RWPE1 (cell line): ENCODE measurements at places on chromosomes 12 and 14.
A peak's percentile ranks its signal among the peaks of the same experiment; 100 is the strongest.

- no peak for DNase-seq
Observed at GRCh38 chr14:59303216-59303615, 114.7 kb downstream of the DAAM1 start.

DNA sequence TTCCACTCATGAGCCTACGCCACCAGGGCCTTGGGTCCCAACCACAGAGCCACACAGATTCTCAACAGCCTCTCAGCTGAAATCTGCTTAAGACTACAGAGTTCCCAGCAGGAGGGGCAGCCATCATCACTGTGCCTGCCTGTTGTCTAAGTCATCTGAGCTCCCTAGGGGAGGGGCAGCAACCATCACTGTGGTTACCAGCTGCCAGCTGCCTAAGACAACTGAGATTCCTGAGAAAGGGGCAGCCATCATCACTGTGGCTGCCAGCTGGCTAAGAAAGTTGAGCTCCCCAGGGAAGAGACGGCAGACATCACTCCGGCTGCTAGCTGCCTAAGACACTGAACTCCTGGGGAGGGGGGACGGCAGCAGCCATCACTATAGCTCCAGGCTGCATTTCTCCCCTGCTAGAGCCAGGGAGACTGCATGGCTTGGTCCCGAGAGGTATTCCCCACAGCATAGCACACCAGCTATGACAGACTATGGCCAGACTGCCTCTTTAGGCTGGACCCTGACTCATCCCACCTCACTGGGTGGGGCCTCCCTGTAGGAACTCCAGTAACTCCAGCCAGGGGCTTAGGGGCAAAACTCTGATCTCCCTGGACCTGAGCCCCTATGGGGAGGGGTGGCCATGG, 37.2 kb upstream of the C14orf132 start:
- no peak for DNase-seq

DNA sequence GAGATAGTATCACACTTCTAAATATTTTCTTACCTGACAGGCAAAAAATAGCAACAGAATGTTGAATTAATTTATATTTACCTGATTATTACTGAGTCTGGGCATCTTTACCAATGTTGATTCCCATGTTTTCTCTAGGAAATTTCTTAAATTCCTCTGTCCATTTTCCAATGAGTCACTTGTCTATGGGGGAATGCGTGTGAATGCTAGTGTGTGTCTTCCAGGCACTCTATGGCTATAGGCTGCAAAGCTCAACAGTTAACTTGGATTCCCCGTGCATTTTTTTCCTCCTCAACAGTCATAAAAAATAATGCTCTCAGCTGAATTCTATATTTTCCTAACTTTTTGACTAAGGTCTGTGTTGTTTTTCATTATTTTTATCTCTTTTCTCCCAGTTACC, 1385.8 kb upstream of the FLRT2 start:
- no peak for DNase-seq

DNA sequence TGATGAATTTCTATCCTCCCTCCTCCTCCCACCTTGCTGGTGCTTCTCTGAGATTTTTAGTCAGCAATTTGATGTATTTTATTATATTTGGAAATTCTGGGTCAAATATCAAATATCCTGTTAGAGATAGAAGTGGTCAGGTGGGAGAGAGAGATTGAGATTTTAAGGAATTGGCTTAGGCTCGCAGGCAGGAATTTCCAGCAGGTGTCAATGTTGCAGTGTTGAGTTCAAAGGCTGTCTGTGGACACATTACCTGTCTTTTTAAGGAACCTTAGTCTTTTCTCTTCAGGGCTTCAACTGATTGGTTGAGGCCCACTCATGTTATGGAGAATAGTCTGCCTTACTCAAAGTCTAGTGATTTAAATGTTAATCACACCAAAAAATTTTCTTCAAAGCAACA, 457.3 kb downstream of the FLRT2 start:
- no peak for DNase-seq

DNA sequence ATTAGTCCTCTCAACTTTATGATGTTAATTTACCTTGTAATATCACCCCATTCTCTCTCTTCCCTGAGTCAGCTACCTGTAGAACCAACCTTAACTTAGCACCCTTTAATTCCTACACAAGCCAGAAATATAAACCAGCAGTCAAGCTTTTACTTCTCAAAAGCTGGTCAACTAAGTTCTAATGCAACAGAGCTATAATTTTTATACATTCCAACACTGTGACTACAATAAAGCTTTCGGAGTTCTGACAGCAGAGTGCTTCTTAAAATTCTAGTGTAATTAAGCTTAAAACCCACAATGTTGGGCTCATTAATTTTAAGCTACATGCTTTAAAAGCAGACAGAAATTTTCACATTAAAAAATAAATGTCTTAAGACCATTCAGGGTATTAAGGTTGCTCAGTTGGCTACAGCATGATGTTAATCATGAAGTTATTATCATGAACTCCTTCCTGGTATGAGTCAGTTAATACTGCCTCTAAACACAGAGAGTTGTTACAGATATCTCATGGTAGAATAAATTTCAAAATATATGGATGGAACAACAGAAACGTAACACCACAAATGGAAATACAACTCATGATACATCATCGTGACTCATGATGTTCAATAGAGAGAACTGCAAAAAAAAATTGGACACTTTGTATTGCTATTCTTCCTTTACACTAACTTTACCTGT, 126.7 kb downstream of the EPS8 start:
- DNase-seq = peak; percentile 86

DNA sequence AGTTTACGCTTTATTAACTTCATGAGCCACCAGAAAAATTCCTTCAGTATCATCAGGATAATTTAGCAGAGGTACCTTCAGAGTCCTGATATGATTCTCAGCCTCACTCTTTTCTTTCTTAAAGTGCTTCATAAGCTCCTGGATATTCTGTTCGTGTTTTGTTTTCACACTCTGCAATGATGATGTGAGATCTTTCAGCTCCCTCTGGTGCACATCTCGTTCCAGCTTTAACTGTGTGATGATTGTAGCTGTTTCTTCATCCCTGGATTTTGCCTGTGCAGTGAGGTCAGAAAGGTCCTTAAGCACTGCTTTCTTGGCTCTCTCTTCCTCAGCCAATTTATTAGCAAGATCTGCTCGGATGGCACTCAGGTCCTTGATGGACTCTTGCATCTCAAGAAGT, 156.7 kb downstream of the CEP128 start:
- no peak for DNase-seq

GRCh38 chr12:62127516-62127915, 132.7 kb upstream of the USP15 start:
- no peak for DNase-seq

DNA sequence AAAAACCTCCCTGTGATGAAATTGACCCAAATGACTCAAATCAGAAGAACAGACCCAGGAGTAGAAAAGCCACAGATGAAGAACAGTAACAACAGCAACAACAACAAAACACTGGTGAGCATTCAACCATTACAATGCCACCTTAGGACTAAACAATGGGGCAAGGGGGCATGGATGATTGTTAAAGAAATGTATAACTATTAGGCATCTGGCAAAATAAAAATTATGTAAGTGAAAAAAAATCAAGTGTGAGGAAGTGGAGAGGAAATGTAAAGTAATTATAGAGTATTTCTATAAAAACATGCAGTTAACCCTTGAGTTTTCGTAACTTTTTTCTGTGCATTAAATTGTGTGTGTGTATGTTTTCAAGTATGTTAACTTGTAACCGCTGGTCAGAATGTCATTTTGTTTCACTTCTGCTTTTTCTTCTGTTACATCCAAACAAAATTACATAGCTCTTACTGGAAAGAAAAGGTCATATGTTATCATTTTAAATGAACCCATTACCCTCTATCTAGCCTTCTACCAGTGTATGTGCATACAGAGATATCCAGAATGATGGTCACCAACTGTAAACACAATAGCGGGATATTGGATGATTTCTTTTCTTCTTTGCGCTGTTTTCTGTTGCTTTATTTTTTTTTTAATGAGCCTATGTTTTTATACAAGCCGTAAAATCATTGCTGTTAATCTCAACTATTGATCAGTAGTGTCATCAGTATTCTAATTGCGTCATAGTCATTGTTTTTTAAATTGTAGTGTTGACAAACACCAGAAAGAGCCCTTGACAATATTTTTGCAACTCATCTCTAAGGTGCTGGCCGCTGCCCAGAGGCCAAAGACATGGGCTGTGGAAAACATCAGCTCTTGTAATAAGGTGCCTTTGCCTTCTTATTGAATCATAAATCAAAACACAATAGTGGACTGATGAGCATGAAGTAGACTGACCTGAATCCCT, 170.6 kb downstream of the CRADD start:
- no peak for DNase-seq

GRCh38 chr12:111084158-111084557, 163.8 kb upstream of the MYL2 start:
- DNase-seq = no peak

DNA sequence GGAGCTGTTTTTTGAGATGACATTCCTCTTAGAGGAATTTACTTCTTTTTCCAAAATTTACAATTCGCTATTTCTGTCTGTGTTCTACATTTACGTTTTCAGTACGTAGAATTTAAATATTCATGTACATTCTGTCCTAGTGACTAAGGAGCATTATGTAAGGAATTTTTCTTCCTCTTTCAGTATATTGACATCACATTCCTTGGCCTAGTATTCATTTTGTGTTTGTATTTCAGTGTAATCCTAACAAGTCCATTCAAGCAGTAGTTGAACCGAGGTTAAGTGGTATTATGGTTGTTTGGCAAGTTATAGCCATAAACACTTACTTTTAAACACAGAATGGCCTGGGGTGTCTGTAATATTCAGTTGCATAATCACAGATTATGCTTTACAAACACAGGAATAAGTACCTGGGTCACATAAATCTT, 465.2 kb downstream of the PCNX1 start:
- peak; percentile 93 for DNase-seq

GRCh38 chr14:68293404-68293803, 473.8 kb downstream of the RAD51B start:
- DNase-seq = no peak

GRCh38 chr14:77542421-77543239, 44.0 kb upstream of the ISM2 start:
- DNase-seq = no peak

DNA sequence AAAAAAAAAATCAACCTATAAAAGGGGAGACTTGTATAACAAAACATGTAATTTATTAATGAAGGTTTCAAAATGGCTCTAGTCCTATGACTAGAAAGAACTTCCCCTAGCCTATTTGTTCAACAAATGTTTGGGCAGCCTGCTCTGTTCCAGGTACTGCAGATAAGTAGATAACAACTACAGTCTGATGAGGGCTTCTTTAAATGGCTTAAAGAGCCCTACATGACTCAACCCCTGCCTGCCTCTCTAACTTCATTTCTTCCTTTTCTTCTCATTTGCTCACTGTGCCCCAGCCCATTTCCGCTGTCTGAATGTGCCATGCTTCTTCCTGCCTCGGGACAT, 21.5 kb downstream of the ALDH6A1 start:
- no peak for DNase-seq

GRCh38 chr14:89141862-89142261, 275.2 kb downstream of the FOXN3 start:
- no peak for DNase-seq

- DNase-seq = no peak
Observed at GRCh38 chr12:112540021-112540420, 121.3 kb downstream of the PTPN11 start.

GRCh38 chr12:86724716-86725115, 468.5 kb upstream of the MGAT4C start:
- DNase-seq = no peak

DNA sequence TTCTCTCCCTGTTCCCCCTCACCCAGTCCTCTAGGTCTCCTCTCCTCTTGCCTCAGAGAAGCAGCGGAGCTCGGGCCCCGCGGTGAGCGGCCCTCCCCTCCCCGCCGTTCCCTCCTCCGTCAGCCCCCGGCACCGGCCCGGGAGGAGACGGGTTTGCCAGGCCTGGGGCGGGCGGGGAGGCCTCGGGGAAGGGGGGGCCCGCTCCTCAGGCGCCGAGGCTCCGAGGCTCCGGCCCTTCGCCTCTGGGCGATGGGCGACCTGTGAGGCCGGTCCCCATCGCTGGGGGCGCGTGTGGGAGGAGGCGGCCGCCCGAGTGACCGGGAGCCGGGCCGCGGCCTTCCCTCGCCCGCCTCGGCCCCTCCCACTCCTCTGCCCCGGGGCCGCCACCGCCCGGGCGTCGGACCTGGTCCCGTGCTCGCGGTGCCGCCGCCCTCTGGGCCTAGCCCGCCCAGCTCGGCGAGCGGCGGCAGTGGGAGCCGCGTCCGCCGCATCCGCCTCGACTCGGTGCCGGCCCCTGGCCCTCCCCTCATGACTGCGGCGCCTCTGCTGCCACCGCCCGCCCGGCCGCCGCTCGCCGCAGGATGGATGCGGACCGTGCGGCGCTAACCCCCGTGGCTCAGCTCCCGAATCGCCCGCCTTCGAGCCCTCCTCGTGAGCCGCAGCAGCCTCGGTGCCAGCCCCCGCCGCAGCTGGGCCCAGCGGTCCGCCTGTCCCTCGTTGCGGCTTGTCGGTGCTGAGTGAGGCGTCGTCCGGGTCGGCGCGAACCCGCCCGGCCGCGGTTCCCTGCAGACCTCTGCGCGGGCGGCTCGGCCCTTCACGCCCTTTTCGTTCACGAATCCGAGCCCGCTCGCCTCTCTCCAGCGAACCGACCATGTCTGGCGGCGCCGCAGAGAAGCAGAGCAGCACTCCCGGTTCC, 574 bp downstream of the WNK1 start:
- no peak for DNase-seq

GRCh38 chr12:66409195-66409871, 107.0 kb downstream of the HELB start:
- no peak for DNase-seq

- DNase-seq = no peak
Observed at GRCh38 chr14:23566112-23566777, 1.3 kb downstream of the AP1G2 start.

GRCh38 chr12:13465635-13466034, 269.1 kb downstream of the EMP1 start:
- no peak for DNase-seq

DNA sequence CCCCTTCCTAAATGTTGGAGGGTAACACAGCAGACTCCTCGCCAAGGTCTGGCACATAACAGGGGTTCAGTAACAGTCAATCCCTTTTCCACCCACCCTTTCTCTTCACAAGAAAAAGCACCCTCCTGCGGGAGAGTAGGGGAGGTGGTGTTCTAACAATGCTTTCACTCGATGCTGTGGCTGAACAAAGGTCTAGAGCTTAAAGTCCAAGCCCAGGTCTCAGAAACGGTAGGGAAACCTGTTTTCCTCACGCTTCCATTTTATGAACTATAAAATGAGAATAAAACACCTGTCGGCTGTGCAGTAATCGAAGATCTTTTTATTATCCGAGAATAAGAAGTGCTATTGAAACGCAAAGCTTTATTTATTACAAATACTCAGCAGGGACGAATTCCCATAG, 20.9 kb upstream of the CACNA2D4 start:
- no peak for DNase-seq

GRCh38 chr12:49905718-49906314, 2.1 kb upstream of the FAIM2 start:
- DNase-seq = no peak
